Activated T-helper 1 cell treated with anti-CD3 and anti-CD28 coated beads, Interleukin-12 subunit alpha, Interleukin-12 subunit beta, Interleukin-2, Interleukin-4 antibody, amounts not matched to agents 30 ng/mL and 10 ng/mL and 1 ng/mL, durations not matched to agents 14 hours and 24 hours and 36 hours (primary cell): ENCODE measurements at places on chromosomes 5 and 9.

- no peak for DNase-seq
Observed at GRCh38 chr5:25334350-25334749, 689.6 kb upstream of the CDH10 start.

GRCh38 chr9:124743686-124744348 is 27.3 kb downstream of the NR6A1 start:
- no peak for DNase-seq

GRCh38 chr5:42496397-42497156 is 73.3 kb downstream of the GHR start:
- DNase-seq = no peak

DNA sequence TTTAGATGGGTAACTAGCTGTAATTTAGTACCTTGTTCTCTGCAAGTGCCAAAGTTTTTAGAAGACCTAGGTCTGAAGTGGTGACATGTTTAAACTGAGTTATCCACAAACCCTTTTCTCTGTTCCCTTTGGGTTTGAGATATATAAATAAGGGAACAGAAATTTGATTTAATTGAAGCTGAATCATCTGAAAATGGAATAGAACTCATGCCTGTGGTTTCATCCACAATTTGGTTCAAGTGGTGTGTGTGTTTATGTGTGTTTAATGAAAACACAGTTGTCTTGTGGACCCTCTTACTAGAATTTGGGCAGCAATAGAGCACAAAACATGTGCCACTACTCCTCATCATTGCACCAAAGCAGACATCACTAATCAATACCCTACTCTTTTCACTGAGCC is 216.9 kb downstream of the GLIS3 start:
- no peak for DNase-seq

- no peak for DNase-seq
Observed at GRCh38 chr5:134736173-134736812, 2.1 kb upstream of the CAMLG start.

DNA sequence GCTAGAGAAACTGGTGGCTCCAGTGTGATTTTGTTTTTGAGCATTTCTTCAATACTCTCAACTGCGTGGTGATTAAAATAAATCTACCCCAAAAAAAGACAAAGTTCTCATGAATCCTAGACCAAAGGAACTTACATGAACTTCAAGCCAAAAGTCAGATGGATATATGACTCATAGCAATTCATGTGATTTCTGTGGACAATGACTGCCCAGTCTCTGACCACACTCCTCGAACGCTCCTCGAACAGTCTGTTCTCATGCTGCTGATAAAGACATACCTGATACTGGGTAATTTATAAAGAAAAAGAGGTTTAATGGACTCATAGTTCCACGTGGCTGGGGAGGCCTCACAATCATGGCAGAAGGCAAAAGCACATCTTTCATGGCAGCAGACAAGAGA is 46.4 kb upstream of the CEP78 start:
- DNase-seq = no peak

DNA sequence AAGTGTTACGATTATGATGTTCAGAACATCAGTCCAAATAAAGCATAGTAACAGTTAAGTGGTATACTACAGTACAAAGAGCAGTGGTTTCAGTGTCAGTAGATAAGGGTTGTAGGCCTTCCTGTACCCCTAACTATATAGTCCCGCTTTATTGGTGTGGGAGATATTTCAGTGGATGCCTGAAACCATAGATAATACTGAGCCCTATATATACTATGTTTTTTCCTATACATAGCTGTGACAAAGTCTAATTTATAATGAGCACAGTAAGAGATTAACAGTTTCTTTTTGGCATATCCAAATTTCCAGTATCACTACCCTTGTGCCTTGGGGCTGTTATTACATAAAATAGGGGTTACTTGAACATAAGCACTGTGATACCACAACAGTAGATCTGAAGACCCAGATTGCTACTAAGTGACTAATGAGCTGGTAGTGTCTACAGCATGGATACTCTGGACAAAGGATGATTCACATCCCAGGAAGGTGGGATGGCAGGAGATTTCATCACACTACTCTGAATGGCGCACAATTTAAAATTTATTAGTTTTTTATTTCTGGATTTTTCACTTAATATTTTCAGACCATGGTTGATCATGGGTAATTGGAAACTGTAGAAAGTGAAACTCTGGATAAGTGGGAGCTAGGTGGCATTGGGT is 119.3 kb downstream of the RPS23 start:
- DNase-seq = no peak

- no peak for DNase-seq
Observed at GRCh38 chr9:31394015-31394473, 990.4 kb upstream of the ACO1 start.

DNA sequence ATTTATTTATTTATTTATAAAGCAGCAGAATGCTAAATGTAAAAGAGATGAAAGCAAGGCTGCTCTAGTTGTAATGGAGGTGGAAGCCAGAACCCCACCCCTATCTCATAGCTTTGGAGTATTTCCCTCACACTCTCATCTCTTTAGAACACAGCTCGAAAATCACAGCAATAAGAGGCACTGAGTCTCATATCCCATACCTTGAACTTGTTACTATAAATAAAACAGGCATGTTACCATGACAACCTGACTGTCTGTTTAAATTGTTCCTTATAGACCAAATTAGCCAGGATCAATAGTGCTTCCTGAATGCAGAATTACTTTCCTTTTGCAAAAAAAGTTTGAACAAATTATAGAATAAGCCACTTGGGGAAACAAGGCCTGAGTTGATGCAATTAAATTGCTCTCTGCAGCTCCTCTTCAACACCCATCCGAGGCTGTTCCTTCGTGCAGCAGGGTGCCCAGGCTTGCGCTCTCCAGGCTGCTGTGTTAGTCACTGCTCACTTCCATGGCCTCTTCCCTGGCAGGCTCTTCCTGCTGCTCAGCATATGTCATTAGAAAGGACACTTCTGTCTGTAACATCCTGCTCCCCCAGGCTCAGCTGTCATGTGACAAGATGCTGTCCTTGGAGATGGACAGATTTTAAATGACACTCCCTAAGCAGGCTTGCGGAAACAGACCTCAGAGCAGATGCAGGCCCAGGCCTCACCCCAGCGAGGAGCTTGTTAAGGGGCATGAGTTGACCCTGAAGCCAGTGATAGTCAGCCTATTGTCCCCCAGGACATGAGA is 120.2 kb downstream of the CARTPT start:
- no peak for DNase-seq

GRCh38 chr5:157917899-157918809 is 59.2 kb upstream of the CLINT1 start:
- peak; percentile 33 for DNase-seq

GRCh38 chr9:134454476-134454857 is 128.2 kb downstream of the RXRA start:
- no peak for DNase-seq

DNA sequence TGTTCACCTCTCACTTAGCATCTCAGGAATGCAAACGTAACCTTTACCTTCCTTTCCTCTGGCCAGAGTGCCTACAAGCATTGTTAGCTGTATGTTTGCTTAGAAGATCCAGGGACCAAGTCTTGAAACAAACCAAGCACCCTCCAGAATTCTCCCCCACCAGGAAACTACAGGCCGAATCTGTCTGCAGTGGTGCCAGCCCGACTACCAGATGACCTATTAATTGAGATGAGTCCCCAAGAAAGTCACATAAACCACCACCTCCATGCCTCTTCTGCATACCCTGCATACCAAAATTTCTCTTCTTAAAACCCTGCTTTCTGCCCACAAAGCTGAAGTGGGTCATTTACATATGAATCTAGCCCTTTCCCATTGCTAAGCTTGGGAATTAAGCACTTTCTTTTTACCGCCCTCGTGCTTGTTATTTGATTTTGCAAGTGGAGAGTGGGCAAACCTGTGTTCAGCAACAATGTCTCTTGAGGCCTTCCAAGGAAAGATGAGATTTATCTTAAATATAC is 1239.1 kb downstream of the CDH12 start:
- DNase-seq = no peak

DNA sequence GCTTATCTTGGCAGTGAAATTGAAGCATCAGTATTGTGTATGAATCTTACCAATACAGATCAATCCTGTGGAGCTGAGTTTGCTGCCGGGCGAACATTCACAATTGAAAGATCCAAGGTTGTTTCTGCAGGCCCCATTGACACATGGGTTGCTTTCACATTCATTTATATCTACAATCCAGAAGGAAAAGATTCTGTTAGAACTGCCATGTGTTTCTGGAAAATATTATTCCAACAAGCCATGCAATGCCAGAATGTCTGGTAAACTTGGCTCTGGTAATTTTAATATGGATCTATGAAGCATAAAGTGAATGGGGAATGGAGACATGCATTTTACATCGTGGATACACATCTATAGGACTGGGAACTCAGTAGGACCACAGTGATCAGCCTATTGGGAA is 180.8 kb downstream of the FBN2 start:
- no peak for DNase-seq

GRCh38 chr9:129201289-129201688 is 23.2 kb upstream of the IER5L start:
- no peak for DNase-seq

GRCh38 chr5:132000677-132001453 is 10.6 kb downstream of the ACSL6 start:
- peak; percentile 61 for DNase-seq

DNA sequence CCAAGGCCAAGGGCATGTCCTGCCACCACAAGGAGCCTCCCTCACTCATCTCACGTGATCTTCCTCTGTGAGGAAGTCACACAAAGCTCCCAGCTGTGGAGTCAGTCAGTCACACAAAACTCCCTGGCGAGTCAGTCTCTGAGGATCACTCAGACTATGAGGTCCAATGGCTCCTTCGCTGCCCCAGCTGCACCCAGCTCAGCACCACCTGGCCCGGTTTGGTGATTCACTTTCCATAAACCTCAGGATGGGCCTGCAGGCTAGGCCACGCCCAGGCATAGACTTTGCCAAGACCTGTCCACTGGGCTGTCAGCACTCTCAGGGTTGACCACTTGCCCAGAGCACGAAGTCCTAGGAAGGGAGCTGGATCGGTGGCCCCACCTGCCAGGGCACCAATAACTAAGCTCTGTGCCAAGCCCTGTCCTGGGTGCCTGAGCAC is 233.8 kb downstream of the HSPA4 start:
- DNase-seq = no peak

DNA sequence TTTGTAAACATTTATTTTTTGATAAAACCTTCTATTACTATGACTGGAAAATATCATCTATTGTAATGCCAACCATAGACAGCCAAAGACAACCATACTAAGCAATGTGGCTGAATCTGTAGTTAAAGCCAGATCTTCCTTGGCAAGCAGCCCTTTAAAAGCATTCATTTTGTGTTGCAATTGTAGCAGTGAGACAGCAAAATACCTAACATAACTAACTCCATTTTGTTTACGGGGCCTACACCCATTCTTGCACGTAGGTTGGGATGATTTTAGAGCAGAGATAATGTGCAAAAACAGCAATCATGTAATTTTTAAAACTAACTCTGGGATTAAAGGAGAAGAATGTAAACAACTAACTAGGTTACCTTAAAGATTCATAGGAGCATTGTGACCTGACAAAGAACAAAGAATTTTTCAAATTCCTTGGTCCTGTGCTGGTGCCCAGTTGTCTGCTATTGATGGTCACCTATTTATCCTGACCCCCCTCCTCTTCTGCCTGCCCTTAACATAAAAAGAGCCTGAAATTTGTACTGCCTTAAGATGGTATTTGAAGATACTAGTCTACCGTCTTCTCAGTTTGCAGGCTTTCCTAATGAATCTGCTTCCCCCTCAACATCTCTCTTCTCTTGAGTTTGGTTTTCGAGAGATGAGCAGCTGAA is 10.6 kb downstream of the IFNA1 start:
- DNase-seq = no peak

DNA sequence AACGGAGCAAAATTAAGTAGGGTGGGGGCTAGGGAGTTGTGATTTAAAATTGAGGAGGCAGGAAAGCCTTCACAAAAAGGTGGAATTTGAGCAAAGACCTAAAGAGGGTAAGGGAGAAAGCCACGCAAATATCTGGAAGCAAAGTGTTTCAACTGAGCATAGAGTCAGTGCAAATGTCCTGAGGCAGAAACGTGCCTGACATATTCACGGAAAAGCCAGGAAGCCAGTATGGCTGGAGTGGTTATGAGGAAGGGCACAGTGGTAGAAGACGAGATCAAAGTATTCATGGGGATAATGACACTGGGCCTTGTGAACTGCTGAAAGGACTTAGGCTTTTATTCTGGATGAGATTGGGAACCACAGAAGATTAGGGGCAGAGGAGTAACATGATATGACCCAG is 268.4 kb downstream of the MAN2A1 start:
- DNase-seq = no peak

DNA sequence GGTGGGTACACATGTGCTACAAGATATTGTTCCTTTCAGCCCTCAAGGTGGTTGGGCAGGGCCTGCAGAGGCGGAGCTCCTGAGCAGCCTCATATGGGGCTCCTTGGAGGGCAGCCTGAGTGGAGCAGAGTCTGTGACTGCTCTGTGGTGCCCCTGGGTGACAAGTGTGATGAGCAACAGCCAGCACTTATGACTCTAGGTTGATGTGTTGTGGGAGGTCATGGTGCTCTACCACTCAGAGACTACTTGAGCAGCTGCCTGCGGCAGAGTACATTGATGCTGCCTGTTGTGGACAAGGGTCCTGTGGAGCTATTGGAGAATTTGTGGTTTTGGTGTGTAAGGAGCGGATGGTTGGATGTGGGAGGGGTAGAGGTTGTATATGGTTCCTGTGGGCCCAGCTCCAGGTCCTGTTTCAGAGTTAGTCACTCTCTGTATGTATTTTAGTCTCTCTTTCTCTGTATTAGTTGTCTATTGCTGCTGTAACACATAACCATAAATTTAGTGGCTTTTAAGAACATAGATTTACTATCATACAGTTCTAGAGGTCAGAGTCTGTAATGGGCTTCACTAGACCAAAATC is 141.3 kb downstream of the SREK1 start:
- DNase-seq = no peak

GRCh38 chr5:15254607-15255006 is 245.4 kb upstream of the FBXL7 start:
- DNase-seq = no peak

DNA sequence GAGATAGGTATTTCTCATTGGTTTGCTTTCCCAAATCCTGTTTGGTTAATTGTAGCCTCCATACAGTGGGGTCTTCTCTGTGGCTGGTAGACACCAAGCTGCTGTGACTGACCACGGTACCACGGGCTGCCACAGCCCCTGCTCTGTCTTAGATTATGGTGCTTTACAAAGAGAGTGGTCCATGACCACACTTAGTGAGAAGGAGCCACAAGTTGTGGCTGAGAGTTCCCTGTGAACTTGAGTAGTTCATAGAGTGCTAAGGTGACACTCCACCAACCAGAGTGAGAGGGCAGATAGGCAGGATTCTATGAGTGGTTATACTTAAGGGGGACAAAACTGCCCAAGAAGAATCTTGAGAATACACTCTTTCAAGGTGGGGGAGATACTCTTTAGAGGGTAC is 25.8 kb upstream of the ZBTB34 start:
- no peak for DNase-seq
